ENCODE measurements at places on chromosomes 12 and 14. TPM values are rescaled to one million over a fixed set of nuclear protein-coding genes. Genes with fewer than 3 reads are reported as not detected.

Gene SERPINA9
- not detected for total RNA-seq

Gene TAS2R46
- total RNA-seq: not detected

Gene TRPV4
- 0.16 TPM for total RNA-seq

Gene SPRYD4
- 1.7 TPM for total RNA-seq

Gene TPH2
- not detected for total RNA-seq
